ENCODE measurements at places on chromosomes 12 and 14.

GRCh38 chr12:127125607-127126259, 1141.2 kb upstream of the TMEM132C start:
- no peak for DNase-seq

DNA sequence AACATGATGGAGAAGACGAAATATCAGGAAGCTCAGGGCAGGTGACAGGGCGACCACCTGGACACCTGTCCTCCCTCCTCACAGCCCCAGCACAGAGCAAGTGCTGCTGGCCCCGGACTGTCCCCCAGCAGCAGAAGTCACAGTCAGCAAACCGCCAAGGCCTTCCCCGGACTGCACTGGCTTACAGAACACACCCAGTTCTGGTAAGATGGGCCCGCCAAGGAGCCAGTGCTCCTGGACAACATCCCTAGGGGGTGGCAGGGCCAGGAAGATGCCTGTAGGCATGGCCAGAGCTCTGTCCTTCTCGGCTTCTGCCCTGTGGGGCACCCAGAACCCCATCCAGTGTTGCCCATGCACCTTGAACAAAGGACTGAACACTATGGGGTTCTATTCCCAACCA, 77.9 kb downstream of the BCL11B start:
- no peak for DNase-seq

DNA sequence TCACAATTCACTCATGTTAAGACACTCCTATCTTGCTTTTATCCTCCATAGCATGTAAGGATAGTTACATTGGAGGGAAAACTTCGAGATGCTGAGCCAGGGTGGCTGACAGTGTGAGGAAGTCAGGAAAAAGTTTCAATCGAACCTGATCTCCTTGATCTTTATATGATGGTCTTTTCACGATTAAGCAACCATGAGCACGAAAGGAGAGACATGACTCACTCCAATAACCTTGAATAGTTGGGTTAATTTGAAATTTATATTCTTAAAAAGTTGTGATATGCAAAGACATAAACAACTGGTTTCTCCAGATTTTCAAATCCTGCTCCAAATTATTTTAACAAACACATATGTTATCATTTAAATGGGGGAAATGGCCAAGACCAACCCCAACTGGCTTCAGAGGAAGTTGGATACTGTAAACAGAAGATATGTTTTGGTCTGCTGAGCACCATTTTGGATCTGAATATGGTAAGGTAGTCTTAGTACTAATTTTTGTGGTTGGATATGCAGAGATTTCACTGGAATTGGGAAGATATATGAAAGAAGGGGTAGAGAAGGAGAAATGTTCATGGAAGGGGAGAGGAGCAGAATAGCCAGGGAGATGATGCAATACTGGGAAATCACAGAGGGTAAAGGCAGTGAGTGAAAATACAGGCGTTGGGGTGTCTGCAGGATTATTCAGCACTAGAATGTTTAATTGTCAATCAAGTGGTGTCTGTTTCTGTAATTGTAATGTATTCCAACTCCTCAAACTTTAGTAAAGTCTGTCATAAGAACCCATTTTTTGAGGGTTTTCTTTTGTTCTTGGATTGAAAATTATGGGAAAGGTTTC, 185.2 kb upstream of the SLC38A2 start:
- DNase-seq, result no peak

DNA sequence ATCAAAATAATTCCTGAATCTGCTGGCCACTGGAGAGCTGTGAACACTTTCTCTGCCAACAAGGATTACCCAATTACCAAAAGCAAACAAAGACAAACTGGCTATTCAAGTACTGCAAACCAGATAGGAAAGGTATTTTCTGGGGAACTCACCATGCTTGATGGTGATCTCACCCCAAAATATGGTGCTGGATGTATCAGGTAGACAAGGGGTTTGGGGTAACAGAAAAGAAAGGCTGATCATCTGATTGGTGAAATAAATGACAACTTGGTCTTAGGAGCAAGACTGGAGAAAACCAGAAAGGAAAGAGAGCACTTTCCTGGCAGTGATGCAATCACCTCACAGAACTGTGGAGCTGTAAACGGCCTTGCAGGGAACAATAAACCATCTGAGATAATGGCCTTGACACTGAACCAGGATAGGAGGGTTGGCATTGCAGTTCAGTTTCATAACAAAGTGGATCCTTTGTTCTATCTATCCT, 31.0 kb upstream of the NPFF start:
- no peak for DNase-seq

GRCh38 chr12:98743362-98743953, 98.4 kb downstream of the APAF1 start:
- no peak for DNase-seq

DNA sequence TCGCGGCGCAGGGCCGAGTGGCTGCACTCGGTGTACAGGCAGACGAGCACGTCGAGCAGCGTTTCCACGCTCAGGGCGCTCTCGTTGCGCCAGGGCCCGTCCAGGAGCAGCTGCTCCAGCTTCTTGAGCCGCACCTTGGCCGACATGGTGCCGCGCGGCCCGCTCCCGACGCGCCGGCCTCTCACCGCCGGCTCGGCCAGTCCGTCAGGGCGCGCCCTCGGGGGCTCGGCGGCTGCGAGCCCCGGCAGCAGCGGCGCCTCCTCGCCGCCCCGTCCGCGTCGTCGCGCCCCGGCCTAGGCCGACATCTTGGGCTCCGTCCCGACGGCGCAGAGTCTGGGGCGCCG, 349 bp downstream of the CDC42BPB start:
- no peak for DNase-seq

GRCh38 chr14:73722581-73722980, 8.4 kb upstream of the PNMA1 start:
- no peak for DNase-seq

DNA sequence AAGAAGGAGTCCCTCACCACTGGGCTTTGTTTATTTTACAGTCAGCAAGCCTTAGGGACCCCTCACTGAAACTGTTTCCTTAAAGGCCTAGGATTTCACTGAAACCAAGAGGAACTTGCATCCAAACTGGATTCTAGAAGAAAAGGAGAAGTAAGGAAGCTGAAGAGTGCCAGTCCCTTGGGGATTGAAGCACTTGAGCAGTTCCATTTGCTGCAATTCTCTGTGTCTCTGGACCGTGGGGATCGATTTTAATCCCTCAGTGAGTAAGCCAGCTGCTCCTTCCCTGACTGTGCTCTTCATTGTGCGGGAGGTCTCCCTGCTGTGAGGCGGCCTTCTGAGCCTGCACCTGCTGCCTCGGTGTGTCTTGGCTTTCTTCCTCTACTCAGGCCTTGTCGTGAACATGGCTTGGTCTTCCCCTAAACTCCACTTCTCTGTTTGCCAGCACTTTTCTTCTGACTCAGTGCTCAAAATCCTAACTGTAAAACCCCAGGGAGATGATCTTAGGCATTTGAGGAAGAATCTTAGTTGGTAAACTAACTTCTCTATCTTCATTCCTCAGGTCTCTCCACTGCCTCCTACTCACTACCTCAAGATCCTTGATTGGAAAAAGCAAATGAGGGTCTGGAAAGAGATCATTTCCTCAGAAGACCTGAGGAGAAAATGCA, 132.6 kb downstream of the SLC38A6 start:
- no peak for DNase-seq

GRCh38 chr14:54443981-54444380, 2.8 kb upstream of the CNIH1 start:
- no peak for DNase-seq

GRCh38 chr12:54014377-54015017, 5.7 kb downstream of the HOXC8 start:
- DNase-seq, result no peak

- DNase-seq, result no peak
These were observed 1.5 kb upstream of the BEGAIN start for GRCh38 chr14:100588671-100589070.
